ENCODE measurements at places on chromosomes 7 and 10.

- DNase-seq = no peak
Observed at GRCh38 chr7:32030904-32031692, 39.1 kb downstream of the PDE1C start.

- DNase-seq = no peak
Observed at GRCh38 chr10:14382531-14382930, 51.8 kb upstream of the FRMD4A start.

DNA sequence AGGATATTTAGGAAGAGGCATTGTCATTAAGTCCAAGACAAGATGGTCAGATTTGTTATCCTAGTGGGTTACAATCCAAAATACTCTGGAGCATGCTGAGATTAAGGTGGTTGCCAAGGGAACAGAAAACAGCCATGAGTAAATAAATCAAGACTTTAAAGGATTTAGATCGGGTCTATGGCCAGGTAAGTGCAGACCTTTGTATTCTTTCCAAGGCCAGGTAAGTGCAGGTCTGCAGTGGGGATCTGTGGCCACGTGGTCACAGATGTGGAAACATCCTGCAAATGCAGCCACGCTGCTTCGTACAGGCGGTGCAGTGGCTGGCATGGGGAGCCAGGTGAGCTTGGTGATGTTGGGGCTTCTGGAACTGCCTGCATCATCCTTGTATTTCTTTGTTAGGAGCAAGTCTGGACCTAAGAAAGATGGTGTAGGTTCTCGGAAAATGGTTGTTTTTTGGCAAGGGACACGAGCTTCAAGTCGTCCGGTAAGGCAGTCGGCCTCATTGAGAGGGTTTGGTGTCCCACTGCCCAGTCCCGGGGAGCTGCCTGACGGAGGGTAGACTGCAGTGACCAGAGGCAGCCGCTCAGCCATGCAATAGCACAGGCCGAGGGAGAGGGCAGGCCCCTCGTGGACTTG lies 21.8 kb downstream of the ZNF775 start:
- no peak for DNase-seq

DNA sequence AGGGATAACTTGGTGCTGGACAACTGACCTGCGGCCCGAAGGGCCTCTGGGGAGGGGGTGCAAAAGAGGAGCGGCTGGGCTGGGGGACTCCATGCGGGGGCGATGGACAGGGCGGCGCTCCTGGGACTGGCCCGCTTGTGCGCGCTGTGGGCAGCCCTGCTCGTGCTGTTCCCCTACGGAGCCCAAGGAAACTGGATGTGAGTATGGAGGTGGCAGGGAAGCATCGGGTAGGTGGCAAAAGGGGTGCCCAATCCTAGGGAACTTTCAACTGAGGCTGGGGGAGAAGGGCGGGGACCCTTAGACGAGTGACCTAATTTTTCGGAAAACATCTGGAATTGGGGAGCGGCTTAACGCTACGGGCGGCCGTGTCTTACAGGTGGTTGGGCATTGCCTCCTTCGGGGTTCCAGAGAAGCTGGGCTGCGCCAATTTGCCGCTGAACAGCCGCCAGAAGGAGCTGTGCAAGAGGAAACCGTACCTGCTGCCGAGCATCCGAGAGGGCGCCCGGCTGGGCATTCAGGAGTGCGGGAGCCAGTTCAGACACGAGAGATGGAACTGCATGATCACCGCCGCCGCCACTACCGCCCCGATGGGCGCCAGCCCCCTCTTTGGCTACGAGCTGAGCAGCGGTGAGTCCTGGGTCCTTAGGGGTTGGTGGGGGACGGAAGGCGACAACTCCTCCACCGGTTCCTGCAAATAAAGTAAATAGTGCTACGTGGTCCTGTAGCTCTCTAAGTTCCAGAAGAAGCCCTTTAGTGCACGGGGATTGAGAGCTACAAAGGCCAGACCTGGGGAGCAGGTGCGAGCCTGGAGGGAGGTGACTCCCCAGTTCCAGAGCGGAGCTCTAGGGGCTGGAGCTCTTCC lies 622 bp downstream of the WNT16 start:
- peak; percentile 33 for DNase-seq

- DNase-seq = no peak
Observed at GRCh38 chr10:94549221-94549620, 3.6 kb downstream of the HELLS start.

GRCh38 chr10:10722422-10722821 lies 295.2 kb upstream of the CELF2 start:
- DNase-seq = peak; percentile 47

- DNase-seq = no peak
Observed at GRCh38 chr7:63054191-63054661, 944.4 kb upstream of the ZNF722 start.

- no peak for DNase-seq
Observed at GRCh38 chr10:32964270-32964669, 6.2 kb upstream of the ITGB1 start.

DNA sequence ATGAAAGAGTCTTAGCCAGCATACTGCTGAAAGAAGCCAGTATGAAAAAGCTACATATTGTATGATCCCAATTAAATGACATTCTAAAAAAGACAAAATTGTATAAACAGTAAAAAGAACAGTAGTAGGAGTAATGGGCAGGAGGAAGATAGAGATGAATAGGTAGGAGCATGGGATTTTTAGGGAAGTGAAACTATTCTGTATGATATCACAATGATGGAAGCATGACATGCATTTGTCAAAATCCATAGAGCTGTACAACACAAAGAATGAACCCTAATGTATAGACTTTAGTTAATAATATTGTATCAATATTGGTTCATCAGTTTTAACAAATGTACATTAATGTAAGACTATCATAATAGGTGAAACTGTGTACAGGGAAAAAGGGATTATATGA lies 147.9 kb downstream of the IMMP2L start:
- DNase-seq = no peak

- no peak for DNase-seq
Observed at GRCh38 chr7:151017370-151017952, 6.8 kb downstream of the ATG9B start.

- no peak for DNase-seq
Observed at GRCh38 chr7:32224276-32224675, 154.1 kb upstream of the PDE1C start.

DNA sequence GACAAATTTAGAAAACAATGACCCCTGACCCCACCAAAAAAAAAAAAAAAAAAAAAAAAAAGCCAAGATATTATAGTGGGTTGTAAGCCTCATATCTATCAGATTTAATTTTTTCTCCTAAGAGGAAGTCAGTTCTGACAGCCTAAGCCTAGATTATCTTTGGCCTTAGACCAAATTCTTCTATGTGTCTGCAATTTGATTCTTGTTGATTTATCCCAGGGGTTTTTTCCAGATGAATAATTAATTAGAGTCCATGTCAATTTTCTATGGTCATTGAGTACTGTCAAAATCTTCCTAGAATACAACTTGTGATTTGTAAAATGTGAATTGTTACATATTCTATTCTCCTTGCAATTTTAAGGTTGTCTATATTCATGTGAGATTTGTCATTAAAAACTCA lies 151.6 kb upstream of the CACNA2D1 start:
- DNase-seq = peak; percentile 9

GRCh38 chr10:10903620-10904019 lies 114.1 kb upstream of the CELF2 start:
- DNase-seq = no peak

DNA sequence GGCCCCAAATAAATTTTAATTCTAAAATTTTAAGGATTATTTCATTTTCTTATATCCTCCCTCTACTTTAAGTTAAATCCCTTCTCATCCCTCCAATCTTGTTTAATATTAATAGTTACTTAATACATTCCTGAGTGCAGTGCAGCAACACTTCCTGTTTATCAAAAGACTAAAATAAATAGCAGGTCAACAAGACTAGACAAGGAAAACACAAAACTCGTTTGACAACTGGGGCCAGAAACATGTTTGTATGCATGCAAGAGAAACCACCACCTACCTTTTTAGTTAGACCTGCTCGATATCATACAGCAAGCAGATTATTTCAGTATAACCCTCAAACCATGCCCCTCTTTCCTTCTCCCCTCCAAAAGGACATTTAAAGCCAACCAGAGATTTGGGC lies 95.8 kb downstream of the PARD3 start:
- DNase-seq = no peak

- no peak for DNase-seq
Observed at GRCh38 chr10:115937768-115938056, 335.3 kb downstream of the GFRA1 start.

GRCh38 chr7:37796138-37796775 lies 52.1 kb upstream of the NME8 start:
- no peak for DNase-seq

GRCh38 chr7:81110673-81111072 lies 191.8 kb upstream of the SEMA3C start:
- no peak for DNase-seq

DNA sequence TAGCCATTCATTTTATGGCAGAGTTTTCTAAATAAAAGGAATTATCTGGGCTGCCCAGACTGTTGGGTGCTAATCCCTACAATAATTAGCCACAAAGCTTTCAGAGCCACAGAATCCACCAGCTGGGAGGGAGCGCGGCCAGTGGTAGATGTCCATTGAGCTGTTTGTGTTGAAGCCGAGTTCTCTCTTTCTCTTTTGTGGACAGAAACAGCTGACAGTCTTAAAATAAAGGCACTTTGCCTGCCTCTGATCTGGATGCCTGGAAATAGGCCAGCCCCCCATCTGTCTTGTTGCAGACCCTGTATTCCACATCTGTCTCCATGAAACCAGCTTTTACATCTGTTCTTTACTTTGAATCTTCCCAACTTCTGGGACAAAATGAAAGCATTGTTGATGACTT lies 66.1 kb downstream of the MTPN start:
- no peak for DNase-seq

- DNase-seq = no peak
Observed at GRCh38 chr7:34895202-34895601, 142.1 kb downstream of the DPY19L1 start.

DNA sequence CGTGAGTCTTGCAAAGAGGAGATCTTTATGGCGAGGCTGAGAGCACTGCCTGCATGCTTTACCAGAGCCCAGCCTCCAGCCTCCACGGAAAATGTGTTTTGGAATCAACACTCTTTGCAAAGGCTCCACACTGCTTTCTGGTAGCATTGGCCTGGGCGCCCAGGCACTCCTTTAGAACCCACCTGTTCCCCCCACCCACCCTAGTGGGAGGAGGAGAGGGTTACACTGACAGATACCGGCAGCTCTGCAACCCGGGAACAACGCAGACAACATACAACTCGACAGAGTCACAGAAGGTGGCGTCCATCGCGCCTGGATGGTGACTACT lies 5.5 kb upstream of the MNX1 start:
- no peak for DNase-seq

GRCh38 chr7:122383934-122384333 lies 79.4 kb upstream of the FEZF1 start:
- DNase-seq = no peak

GRCh38 chr10:97116462-97117162 lies 69.1 kb downstream of the SLIT1 start:
- DNase-seq = no peak

Data from adipocyte (in vitro differentiated cells).